Muscle of leg (tissue), 16 donors: ENCODE measurements at places on chromosomes 11 and 22. TPM values are rescaled to one million over a fixed set of nuclear protein-coding genes. Genes with fewer than 3 reads are reported as not detected.

- no peak for DNase-seq
- H3K27me3 ChIP-seq = no peaks in the 10 kb centered on the region
- no peak overlapping the region for H3K4me3 ChIP-seq
- H3K4me1 ChIP-seq = no peaks in the 10 kb centered on the region
- no peaks in the 10 kb centered on the region for H3K36me3 ChIP-seq
Measured at GRCh38 chr11:92473736-92474135, 249.1 kb downstream of the FAT3 start.

Gene PGA4
- 1.7 TPM for total RNA-seq

Gene EFEMP2
- total RNA-seq = 73.9 TPM

Gene OR52N4
- total RNA-seq = not detected
